Astrocyte of the hippocampus (primary cell): ENCODE measurements at places on chromosomes 6 and 20.

GRCh38 chr6:137214931-137215330 is 4.3 kb downstream of the IFNGR1 start:
- DNase-seq, result no peak

DNA sequence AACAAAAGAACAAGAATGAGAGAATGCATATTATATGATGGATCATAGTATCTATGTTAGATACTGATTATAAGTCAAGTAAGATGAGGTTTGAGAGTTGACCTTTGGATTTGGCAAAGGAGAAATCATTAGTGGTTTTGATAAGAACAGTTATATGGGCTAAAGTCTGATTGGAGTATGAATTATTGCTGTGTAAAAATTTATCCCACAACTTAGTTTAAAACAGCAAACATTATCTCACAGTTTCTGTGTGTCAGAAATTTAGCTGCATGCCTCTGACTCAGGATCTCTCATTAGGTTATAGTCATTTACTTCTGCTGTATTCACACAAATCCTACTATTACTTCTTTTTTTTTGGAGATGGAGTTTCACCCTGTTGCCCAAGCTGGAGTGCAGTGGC is 56.7 kb downstream of the FAM135A start:
- no peak for DNase-seq

DNA sequence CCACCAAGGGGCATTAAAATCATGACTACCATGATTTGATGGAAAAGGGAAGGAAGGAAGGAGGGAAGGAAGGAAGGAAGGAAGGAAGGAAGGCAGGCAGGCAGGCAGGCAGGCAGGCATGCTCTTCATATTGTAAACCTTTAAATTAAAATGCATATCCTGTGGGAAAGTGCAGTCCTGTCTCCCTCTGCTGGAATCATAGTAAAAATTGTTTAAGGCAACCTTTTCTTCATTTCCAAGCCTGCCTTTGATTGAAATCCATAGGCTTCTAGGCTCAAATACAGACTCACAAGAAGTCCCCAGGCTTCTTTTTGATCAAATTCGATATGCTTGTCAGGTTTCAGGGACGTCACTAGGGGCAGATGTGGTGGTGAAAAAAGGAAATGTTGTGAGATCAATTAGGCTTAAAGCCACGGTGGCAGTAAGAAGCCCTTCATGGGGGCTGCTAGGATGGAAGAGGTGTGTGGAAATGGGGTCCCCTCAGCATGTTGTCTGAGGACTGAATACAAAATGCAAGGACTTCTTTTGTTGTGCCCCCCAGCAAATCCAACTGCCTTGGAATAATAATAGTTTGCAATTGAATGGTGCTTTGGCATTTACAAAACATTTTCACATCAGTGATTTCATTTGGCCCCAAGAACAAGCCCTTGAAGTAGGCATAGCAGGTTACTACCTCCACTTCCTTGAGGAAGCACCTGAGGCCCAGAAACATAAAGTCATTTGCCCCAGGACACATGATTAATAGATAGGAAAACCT is 25.6 kb upstream of the GABRR1 start:
- DNase-seq, result peak; percentile 54

DNA sequence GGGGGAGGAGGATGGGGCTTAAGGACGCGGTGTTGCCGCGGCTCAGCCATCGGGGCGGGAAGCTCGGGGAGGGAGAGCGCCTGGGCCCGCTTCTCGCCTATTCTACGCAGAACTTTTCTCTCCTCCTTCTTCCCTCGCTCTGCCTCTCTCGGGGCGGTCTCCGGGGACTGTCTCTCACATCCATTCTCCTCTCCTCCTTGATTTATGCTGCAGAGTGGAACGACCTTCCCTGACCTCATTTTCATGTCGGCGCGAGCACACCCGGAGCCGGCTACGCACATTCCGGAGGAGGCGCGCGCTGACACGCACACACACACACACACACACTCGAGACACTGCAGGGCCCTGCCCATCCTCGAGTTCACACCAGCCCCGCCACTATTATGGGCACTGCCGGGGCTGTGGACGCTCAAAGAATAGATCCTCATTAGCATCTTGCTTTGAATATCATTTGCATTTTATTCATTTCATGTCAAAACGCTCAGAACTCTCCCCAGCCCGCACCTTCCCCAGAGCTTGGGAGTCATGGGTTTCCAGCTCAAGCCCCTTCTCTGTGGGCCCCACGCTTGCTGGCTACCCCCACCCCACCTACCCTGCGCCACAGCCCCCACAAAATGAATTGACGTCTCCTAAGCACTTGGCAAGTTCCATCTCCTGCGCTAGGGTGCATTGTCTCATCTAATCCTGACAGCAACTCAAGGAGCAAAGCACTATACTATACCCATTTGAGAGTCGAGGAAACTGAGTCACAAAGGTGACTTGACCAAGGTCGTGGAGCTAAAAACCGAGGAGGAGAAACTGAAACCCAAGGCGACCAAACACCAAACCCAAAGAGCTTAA is 36.8 kb downstream of the NCR2 start:
- DNase-seq, result peak; percentile 46

- DNase-seq, result no peak
Observed at GRCh38 chr6:4336084-4336483, 200.7 kb upstream of the ECI2 start.

DNA sequence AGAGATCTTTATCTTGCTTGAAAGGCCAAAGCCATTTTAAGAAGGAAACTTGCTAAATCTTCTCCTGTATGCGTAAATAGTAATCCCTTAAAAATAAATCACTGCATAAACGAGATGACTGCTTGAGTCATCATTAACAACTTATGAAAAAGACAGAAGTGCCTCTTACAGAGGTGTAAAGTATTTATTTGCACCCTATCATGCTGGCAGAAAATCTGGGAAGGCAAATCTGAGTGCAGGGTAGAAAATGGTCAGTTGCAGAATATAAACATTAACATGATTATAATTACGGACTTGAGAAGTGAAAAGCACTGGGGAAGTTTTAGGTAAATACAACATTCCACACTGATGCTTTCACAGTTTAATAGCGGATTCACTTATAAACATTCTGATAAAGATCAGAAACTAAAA is 67.5 kb upstream of the FBXO30 start:
- DNase-seq, result no peak

GRCh38 chr6:162963861-162964260 is 236.1 kb downstream of the PACRG start:
- DNase-seq, result no peak

GRCh38 chr6:29967379-29968010 is 25.2 kb downstream of the HLA-A start:
- no peak for DNase-seq
